ENCODE measurements at places on chromosomes 4 and X.

GRCh38 chr4:84726356-84726755 is 143.4 kb downstream of the CDS1 start:
- no peak for DNase-seq

GRCh38 chr4:162891788-162892707 is 274.6 kb downstream of the NAF1 start:
- no peak for DNase-seq

GRCh38 chrX:104098151-104098808 is 14.0 kb upstream of the ZCCHC18 start:
- peak; percentile 18 for DNase-seq

- no peak for DNase-seq
Measured at GRCh38 chrX:20029728-20030127, 38.9 kb upstream of the BCLAF3 start.

- no peak for DNase-seq
Measured at GRCh38 chr4:151434183-151434860, 25.3 kb downstream of the FHIP1A start.

DNA sequence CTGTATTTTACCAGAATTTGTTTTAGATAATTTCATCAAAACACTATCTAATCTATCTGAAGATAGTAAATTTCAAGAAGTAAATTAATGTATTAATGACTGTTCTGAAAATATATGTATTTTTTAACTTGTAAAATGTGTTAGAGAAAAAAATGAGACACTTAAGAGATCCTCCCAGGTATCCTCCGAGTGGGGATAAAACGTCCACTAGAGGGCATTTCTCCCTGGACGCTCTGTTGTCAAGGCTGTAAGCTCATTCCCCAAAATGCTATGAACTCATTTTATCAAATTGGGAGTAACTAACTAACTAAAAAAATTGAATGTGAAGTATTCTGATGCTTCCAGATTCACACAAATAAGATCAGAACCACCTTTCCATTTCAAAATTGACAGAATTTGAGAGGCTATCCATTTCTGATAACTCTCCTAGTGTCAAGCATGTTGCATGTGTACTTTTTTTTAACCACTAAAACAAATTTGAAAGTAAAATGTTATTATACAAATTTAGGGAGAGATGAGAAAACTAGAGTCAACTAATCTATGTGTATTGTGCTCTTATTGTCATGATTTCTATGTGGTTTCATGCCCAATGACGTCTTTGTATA is 337.3 kb upstream of the HS3ST1 start:
- DNase-seq = no peak

DNA sequence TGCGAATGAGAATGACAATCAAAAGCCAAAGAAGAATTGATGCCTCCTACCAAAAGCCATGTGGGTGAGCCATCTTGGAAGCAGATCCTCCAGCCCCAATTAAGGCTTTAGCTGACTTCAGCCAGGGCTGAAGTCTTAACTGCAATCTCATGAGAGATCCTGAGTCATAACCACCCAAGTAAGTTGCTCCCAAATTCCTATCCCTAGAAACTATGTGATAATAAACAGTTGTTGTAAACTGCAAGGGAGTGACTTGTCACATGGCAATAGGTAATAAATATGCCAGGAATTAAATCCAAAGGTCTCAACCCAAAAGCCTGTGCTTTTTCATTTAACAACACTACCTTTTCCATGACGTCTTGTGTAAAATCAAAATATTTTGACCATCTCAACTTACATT is 154.2 kb upstream of the TBL1X start:
- DNase-seq = no peak

- no peak for DNase-seq
Measured at GRCh38 chr4:150135134-150135772, 57.0 kb downstream of the DCLK2 start.

DNA sequence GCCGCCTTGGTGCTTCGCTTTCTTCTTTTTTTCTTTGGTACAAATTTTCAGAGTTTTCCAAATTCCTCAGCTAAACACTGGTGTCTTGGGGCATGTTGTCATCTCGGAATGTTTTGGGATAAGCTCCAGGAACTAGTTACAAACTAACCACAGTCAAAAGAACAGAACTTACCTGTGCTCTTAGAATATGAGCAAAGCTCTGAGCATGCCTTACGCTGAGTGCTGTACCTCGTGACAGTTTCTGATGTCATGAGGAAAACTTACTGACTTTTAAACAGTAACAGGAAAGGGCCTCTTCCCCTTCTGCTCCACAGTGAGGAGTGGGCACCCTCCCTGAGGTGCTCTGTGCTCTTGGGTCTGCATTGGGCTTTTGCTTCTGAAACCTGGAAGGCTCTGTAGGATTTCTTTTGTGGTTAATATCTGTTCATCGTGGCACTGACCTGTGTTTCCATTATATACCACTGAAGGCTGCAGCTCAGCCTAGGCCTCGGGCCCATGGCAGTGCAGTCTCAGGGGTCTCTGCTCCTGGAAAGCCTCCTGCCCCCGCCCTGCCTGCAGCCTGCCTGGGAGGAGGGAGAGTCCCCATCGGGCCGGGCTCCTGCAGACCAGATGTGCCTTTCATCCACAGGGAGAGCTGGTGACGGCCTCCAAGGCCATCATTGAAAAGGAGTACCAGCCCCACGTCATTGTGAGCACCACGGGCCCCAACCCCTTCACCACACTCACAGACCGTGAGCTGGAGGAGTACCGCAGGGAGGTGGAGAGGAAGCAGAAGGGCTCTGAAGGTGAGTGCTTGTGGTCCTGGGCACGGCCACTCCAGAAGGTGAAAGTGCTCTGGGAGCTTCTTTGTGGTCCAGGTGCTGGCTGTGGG is 48.7 kb downstream of the NOP14 start:
- no peak for DNase-seq

DNA sequence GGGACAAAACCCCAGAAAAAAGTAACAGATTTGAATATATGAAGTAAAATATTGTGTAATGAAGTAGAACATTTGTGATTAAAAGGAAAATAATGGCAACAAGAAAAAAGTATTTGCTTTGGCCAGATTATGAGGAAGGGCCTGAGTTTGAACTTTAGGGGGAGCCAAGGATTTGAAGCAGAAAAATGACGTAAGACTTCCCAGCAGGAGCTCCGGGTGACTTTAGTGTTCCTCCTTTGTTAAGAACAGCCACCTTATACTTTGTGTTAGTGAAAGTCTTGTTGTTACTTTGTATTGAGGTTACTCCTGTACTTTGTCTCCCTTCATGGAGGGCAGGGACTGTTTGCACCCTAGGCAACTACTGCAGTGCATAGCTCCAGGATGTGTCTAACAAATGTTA is 41.1 kb downstream of the DCUN1D4 start:
- DNase-seq = no peak

GRCh38 chrX:22126327-22126726 is 94.2 kb downstream of the PHEX start:
- DNase-seq = no peak

DNA sequence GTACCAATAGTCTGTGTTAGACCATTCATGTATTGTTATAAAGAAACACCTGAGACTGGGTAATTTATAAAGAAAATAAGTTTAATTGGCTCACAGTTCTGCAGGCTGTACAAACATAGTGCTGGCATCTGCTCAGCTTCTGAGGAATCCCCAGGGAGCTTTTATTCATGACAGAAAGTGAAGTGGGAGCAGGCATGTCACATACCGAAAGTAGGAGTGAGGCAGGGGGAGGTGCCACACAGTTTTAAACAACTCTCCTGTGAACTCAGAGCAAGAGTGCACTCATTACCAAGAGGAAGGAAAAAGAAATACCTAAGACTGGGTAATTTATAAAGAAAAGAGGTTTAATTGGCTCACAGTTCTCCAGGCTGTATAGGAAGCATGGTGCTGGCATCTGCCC is 591.2 kb downstream of the PPP4R3C start:
- DNase-seq = no peak

- DNase-seq = no peak
Measured at GRCh38 chr4:184896868-184897715, 71.3 kb upstream of the ACSL1 start.

DNA sequence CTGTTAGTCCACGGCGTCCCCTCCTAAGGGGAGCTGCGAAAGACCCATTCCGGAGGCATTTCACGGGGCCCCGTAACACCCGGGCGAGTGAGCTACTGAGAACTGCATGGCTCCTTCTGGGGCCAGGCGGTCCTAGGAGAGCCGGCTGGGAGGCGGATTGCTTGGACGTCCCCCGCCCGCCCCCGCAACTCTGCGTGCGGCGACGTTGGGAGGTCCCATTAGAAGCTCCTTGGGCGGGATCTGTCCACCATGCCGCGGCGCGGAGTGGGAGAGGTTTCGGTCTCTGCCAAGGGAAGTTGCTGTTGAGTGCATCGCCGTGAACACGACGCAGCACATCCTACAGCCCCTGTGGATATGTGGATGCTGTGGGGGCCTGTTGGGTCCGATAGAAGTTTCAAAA is 85.4 kb upstream of the IGFBP7 start:
- DNase-seq = no peak

GRCh38 chrX:134526399-134526798 is 66.4 kb downstream of the HPRT1 start:
- no peak for DNase-seq

DNA sequence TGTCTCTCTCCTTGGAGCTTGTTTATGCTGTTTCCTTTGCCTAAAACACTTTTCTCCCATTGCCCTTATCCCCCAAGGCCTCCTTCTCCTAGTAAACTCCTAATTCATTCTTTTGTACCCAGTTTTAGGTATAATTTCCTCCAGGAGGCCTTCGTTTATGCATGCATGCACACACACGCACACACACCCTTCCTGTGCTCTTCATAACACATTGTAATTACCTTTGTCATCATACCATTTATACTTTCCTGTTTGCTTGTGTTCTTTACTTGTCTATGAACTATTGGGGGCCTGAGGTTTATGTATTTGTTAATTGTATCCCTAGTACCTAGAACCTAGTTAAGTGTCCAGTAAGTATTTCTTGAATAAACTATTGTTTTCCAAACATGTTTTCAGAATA is 45.5 kb downstream of the XIAP start:
- no peak for DNase-seq

DNA sequence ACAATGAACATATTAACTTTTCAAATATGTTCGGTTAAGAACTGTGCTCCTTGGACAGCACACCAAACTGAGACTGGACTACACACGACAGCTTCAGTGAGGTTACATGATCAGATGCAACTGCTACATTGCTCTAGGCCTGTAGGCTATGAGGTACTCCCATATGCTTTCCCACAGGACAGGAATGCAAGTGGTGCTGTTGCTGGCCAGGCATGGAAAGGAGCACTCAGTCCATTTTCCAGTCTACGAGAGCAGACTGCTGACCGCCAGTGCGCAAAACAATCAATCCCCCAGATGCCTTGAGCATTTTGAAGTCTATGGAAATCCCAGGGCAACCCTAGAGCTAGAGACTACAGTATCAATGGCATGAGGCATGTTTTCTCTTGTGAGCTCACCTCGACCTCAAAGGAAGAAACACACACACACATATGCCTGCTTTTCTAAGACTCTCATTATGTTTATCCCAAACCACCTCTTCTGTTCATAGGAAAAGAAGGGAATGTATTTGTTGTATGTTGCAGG is 70.8 kb upstream of the SPP1 start:
- no peak for DNase-seq

DNA sequence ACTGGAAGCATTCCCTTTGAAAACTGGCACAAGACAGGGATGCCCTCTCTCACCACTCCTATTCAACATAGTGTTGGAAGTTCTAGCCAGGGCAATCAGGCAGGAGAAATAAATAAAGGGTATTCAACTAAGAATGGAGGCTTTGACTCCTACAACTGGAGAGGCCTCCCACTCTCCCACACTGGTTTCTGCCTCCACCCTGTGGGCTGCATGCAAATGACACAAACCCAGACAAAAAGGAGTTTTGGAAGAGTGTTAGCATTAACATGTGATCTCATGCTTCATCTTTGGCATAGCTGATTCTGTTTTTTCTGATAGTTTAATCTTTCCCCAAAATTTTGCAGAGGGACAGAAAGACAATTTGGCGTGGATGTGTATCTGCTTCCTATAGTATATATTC is 80.8 kb upstream of the IQCM start:
- DNase-seq = no peak

GRCh38 chr4:174201871-174202270 is 81.6 kb downstream of the FBXO8 start:
- DNase-seq = no peak

DNA sequence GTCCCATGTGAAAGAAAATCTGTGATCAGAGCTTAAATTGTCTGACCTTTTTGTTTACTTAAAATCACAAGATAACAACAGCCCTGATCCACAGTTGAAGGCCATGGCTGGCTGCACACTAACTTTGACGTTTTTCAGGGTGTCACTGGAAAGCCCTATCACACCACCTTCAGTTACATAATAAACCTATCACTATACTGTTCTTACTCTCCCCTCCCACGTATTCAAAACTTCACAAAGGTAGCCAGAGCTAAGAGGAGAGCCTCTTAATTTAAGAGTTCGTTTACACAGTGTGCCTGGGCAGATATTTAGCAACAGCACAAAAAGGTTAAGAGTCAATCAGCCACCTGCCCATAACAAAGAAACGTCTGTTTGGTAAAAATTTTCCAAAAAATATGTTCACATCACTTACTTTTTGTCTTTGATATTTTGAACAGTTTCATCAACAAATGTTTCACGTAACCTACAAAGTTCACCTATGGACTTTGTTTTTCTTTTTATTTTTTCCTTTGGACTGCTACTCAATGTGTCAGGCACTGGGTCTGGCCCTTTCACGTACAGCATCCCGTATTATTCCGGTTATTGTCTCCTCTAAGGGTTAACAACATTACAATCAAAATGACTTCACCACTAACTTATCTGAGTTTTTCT is 25.0 kb downstream of the RFC1 start:
- DNase-seq = no peak

DNA sequence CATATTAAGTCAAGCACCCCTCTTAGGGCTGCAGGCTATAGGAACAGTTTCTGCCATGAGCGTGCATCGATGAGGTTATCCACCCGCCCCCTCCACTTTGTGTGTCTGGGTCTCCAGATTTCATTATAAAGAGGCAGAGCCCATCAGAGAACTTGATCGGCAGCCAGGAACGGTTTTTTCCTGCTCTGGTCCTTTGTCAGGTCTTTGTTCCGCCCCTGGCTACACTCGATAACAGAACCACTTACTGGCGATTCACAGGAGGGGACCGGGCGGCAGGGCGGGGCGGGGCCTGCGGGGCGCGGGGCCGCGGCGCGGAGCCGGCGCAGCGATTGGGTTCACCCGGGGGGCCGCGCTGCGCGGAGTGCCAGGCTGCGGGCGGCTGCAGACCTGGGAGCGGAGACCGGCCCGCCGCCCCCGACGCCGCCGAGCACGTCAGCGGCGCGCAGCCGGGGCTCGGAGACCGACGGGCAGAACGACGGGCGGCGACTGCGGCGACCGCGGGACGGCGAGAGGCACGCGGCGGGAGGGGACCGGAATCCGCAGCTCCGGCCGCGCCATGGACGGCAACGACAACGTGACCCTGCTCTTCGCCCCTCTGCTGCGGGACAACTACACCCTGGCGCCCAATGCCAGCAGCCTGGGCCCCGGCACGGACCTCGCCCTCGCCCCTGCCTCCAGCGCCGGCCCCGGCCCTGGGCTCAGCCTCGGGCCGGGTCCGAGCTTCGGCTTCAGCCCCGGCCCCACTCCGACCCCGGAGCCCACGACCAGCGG is at the start of gene SLC10A4:
SLC10A4 (plus strand) TSS at position 338 of the 771 bp plus-strand sequence; CDS start at position 557, 219 bp downstream.
- DNase-seq = no peak
